IMR-90 (cell line): ENCODE measurements at places on chromosomes 1 and 21. TPM values are rescaled to one million over a fixed set of nuclear protein-coding genes. Genes with fewer than 3 reads are reported as not detected.
A peak's percentile ranks its signal among the peaks of the same experiment; 100 is the strongest.

OR2G6 gene
- total RNA-seq: not detected in 2 replicates

NHLH1 gene
- total RNA-seq: not detected in 2 replicates

LRRN2 gene
- not detected in 2 replicates for total RNA-seq

FCRL1 gene
- total RNA-seq: not detected in 2 replicates

CFAP298 gene
- 8.1 and 16.1 TPM in 2 replicates for total RNA-seq

RPE65 gene
- under 0.01 TPM in 1 of 2 replicates, not detected in the other for total RNA-seq

- H3K27me3 ChIP-seq: no peaks in the 10 kb centered on the region
- DNase-seq: no peak
- H3K36me3 ChIP-seq: no peaks in the 10 kb centered on the region
Observed at GRCh38 chr1:87077959-87078639, 163.7 kb downstream of the HS2ST1 start.

DNA sequence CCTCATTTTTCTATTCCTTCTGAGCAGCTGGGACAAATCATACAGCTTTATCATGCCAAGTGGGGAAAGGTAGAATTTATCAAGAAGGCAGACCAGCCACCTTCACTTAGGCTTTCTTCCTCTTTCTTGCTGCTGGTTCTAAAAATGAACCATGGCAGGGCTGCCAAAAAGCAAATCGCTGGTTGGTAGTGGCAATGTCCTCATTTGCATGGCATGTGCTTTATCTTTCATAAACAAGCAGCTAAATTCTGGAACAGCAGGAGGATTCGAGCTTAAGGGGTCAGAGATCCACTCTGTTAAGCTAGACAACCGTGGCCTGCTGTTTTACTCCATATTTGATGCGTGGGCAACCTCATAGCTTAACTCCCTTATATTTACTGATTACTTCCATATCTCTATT, 91.3 kb downstream of the RPE65 start:
- H3K27ac ChIP-seq: no peak overlapping the region
- H3K27me3 ChIP-seq: no peaks in the 10 kb centered on the region
- H3K4me3 ChIP-seq: no peak overlapping the region
- no peaks in the 10 kb centered on the region for H3K36me3 ChIP-seq
- peak; percentile 8 for DNase-seq
- H3K4me1 ChIP-seq: peaks cover 5% of the 10 kb centered on the region

GRCh38 chr21:25330266-25330665, 277.0 kb downstream of the MRPL39 start:
- H3K27ac ChIP-seq: no peak overlapping the region
- peaks cover 2% of the 10 kb centered on the region; the same call in 1 of the 2 replicates for H3K4me1 ChIP-seq
- no peak overlapping the region for H3K4me3 ChIP-seq
- no peaks in the 10 kb centered on the region for H3K27me3 ChIP-seq
- DNase-seq: peak; percentile 61
- H3K36me3 ChIP-seq: no peaks in the 10 kb centered on the region

DNA sequence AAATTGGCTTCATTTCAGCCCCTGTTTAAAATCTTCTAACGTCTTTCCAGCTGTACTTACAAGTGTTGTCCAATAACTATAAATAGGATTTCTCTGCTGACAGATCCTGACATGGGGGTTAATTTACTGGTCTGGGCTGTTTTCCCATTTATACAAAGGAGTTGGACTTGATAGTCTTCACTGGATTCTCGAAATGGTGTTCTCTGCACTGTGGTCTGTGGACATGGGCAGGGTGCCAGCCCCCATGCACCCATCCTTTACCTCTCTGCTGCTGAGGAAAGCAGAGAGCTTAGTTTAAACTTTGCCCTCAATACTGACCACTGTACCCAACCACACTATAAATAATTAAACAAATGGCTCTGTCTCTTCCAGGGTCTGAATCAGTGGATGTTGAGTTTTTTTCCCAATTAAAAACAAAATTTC, 5.2 kb downstream of the DIO1 start:
- DNase-seq: peak; percentile 69
- peaks cover 20% of the 10 kb centered on the region for H3K4me1 ChIP-seq
- no peak overlapping the region for H3K27ac ChIP-seq
- H3K36me3 ChIP-seq: no peaks in the 10 kb centered on the region
- no peaks in the 10 kb centered on the region for H3K27me3 ChIP-seq

- peak; percentile 85 for DNase-seq
- no peaks in the 10 kb centered on the region for H3K36me3 ChIP-seq
- H3K4me1 ChIP-seq: peaks cover 34% of the 10 kb centered on the region
- H3K27ac ChIP-seq: peak overlapping the region; percentile 69
- no peak overlapping the region for H3K4me3 ChIP-seq
Observed at GRCh38 chr1:12184008-12184681, 17.4 kb downstream of the TNFRSF1B start.

DNA sequence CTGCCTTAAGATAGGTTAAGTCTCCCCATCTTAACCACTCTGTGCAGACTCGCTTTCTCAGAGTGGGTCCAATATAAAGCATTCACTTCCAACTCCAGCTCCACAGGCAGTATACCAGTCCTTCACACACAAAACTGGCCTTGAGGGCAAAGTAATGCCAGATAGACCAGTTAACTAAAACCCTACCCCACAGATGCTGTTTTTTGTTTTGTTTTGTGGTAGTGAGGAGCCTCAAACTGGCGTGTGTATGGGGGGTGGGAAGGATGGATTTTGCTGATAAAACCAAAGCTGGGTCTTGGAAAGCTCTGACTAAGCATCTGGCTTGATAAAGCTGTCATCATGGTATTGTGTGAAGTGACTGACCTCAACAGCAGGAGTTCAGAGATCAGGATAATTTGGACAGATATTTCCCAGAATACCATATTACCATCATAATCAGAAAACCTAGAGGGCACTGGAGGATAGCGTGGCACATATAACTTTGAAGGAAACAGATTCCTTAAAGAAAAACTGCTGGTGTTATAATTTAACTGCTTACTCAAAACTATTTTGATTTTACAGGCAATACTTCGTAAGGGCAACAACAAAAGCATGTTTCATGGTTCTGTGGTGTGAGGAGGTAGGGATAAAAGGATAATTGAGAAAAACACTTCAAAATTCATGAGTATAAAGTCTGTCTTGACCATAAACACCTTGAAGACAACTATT, 29.6 kb upstream of the CPLANE2 start:
- H3K27me3 ChIP-seq: no peaks in the 10 kb centered on the region
- H3K36me3 ChIP-seq: peaks cover 6% of the 10 kb centered on the region; the same call in 1 of the 2 replicates
- peak; percentile 56 for DNase-seq
- peaks cover 11% of the 10 kb centered on the region for H3K4me1 ChIP-seq

DNA sequence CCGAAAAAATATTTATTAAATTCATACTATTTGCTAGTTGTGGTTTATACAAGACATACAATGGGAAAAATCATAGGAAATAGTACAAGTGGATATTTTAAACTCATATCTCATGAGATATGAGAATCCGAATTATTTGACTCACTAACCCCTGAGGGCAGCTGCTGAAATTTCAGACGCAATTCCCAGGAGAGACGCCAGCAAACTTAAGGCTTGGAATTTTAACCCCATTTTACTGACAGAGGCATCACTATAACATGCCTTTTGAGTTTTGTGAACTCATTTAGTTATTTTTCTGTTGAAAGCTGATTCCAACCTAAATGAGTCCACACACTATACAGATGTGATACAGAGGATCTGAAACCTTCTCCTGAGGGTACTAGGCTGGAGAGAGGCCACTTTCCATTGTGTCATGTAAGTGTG, 5.9 kb upstream of the MROH9 start:
- DNase-seq: peak; percentile 47
- no peaks in the 10 kb centered on the region for H3K36me3 ChIP-seq
- no peak overlapping the region for H3K27ac ChIP-seq
- H3K27me3 ChIP-seq: no peaks in the 10 kb centered on the region; the same call in 1 of the 2 replicates
- no peak overlapping the region for H3K4me3 ChIP-seq

GRCh38 chr21:16454399-16454798, 724.6 kb downstream of the USP25 start:
- DNase-seq: no peak
- no peak overlapping the region for H3K4me3 ChIP-seq
- no peaks in the 10 kb centered on the region for H3K4me1 ChIP-seq
- H3K27ac ChIP-seq: no peak overlapping the region

- no peaks in the 10 kb centered on the region; the same call in 1 of the 2 replicates for H3K27me3 ChIP-seq
- H3K36me3 ChIP-seq: no peaks in the 10 kb centered on the region
- H3K4me1 ChIP-seq: no peaks in the 10 kb centered on the region
Observed at GRCh38 chr21:41970751-41971653, 17.2 kb upstream of the C2CD2 start.

DNA sequence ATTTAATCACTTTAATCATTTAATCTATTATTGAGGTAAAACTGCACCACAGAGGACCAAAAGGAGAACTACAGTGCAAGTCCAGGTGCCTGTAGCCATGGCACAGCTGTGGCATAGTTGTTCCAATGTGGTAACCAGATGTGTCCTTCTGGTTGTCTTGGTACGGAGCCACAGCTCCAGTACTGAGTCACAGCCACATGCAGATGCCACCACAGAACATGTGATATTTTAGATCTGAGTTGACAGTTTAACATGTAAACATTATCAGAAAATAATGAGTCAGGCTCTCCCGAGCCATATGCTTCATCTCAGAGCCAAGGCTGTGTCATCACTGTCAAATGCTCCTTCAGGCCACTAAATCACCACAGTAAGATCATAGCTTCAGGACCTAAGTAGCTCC, 56.4 kb upstream of the RGS7 start:
- DNase-seq: peak; percentile 92
- H3K36me3 ChIP-seq: no peaks in the 10 kb centered on the region
- H3K4me1 ChIP-seq: peaks cover 2% of the 10 kb centered on the region; the same call in 1 of the 2 replicates

DNA sequence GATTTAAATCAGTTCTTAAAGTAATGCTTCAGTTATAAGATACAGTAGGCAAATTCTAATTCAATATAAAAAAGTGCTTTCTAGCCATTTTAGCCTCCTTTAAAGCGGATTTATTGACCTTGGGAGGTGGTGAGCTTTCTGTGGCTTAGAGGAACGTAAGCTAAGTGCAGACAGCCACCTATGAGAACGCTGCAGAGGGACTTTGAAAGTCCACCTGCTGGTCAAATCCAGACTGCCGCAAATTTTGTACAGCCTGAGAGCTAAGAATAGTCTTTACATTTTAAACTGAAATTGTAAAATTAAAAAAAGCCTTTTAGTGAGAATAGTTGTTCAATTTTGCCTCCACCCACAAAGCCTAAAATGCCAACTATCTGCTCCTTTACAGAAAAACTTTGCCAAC, 67.0 kb upstream of the SSX2IP start:
- no peak overlapping the region for H3K4me3 ChIP-seq
- H3K36me3 ChIP-seq: no peaks in the 10 kb centered on the region
- no peaks in the 10 kb centered on the region for H3K27me3 ChIP-seq
- no peak overlapping the region for H3K27ac ChIP-seq
- DNase-seq: no peak

DNA sequence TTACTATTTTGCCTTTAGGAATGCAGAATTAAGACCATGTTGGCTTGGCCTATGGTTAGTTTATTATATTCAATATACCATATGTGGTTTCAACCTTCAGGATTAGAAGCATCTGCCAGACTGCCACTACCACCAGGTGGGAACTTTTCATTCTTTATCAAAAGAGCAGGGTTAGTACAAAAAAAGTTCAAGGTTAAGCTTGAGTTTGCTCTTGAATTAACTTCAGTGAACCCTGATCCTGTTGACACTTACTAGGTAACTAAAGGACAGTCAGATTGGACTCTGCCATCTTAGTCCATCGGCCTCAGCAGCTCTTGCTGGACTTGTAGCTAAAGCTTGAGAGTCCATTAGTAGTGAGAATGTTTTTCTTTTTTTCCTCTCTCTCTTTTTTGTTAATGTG, 22.1 kb downstream of the CLIC4 start:
- DNase-seq: no peak
- H3K27me3 ChIP-seq: no peaks in the 10 kb centered on the region
- no peaks in the 10 kb centered on the region; the same call in 1 of the 2 replicates for H3K36me3 ChIP-seq
- H3K27ac ChIP-seq: peak overlapping the region; percentile 63; the same call in 1 of the 2 replicates

GRCh38 chr1:235270625-235271024, 57.4 kb downstream of the ARID4B start:
- no peak overlapping the region for H3K4me3 ChIP-seq
- H3K27me3 ChIP-seq: no peaks in the 10 kb centered on the region
- no peak overlapping the region for H3K27ac ChIP-seq
- peak; percentile 45 for DNase-seq

DNA sequence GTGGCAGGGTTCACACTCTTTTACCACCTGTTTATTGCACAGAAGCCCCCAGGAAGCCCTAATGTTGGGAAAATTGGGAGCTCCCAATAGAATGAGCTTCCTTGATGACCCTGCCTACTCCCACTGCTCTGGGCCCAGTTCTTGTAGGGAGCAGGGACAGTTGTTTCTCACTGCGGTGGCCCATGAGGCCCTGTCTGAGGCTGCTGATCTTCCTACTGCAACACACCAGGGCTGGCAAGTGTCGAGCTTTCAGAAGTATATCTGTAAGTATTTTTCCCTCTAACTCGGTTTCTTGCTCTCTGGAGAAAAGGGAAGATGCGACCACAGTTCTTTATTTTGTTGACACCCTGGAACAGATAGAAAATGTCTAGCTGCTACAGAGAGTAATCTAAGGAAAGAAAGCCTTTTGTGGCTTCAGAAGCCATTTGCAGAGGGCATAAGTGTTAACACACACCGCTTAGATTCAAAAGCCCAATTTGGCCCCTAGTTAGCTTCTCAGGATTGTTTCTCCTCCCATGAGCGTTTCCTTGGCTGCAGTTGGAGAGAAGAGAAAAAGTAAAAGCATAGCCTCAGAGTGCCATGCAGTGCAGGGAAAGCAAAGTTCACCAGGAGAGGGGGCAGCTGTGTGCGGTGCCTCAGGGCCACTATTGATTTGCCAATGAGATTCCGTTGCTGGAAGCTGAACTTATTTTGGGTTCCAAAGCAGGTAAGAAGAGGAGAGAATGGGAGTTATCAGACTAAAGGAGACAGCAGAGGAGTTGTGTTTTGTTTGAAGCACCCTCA, 102.6 kb downstream of the SELENOF start:
- no peak overlapping the region for H3K27ac ChIP-seq
- H3K4me1 ChIP-seq: no peaks in the 10 kb centered on the region
- H3K4me3 ChIP-seq: no peak overlapping the region
- no peaks in the 10 kb centered on the region for H3K36me3 ChIP-seq

GRCh38 chr1:162629651-162630050, 2.6 kb upstream of the DDR2 start:
- H3K27me3 ChIP-seq: no peaks in the 10 kb centered on the region
- H3K27ac ChIP-seq: peak overlapping the region; percentile 93; the same call in 1 of the 2 replicates
- H3K36me3 ChIP-seq: no peaks in the 10 kb centered on the region
- H3K4me1 ChIP-seq: peaks cover 15% of the 10 kb centered on the region

- no peak overlapping the region for H3K27ac ChIP-seq
- H3K4me1 ChIP-seq: peaks cover 2% of the 10 kb centered on the region; the same call in 1 of the 2 replicates
- no peak overlapping the region for H3K4me3 ChIP-seq
- H3K36me3 ChIP-seq: no peaks in the 10 kb centered on the region
Observed at GRCh38 chr1:116537898-116538297, 32.9 kb downstream of the CD58 start.
